ENCODE measurements at places on chromosomes 11 and 22.

DNA sequence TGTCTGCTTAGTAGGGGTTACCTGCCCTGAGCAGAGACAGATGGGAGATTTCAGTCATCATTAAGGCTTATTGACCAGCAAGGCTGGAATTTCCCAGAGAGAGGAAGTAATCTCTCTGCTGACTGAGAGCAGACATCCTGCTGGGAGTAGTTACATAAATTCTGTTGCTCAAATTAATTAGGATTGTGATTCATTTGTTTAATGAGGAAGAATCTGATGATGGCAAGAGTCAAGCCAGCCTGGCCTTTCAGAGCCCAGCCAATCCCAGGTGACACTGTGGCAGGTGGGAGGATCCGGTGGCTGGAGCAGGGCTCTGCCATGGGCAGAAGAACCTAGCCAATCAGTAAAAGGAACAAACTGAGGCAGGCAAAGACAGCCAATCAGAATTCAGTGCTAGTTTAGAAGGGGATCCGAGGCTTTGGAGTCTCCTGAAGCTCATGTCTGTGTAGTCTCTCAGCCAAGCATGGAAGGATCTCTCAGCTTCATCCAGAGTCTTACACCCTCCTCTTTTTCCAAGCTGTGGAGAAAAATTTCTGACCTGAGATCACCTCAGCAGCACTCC, 61.2 kb upstream of the CHST1 start:
- no peaks in the 10 kb centered on the region for H3K36me3 ChIP-seq
- peaks cover 10% of the 10 kb centered on the region for H3K4me1 ChIP-seq
- no peak overlapping the region for H3K4me3 ChIP-seq
- no peak for DNase-seq
- H3K27me3 ChIP-seq: no peaks in the 10 kb centered on the region
- no peak overlapping the region for H3K27ac ChIP-seq

- no peak for DNase-seq
- peak overlapping the region; percentile 62 for H3K4me3 ChIP-seq
- no peak overlapping the region for H3K27ac ChIP-seq
- peaks cover 2% of the 10 kb centered on the region for H3K27me3 ChIP-seq
- H3K36me3 ChIP-seq: no peaks in the 10 kb centered on the region
Observed at GRCh38 chr22:38793317-38793716, 626 bp downstream of the DNAL4 start.

DNA sequence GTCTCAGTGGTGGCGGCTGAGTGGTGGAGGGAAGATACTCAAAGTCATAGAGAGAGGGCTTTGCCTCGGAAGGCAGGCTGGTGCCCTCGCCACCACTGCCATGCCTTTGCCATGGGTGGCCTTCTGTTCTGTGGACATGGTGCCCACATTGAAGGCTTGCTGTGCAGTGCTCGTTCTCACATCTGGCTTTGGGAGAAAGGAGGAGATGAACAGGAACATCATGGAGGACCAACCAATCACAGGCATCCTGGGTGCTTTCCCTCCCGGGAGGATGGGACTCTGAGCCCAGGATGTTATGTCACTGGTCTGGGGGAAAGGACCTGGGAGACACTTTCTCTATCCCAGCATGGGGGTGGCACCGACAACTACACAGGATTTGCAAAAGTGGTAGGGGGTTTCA, 82.3 kb upstream of the NARS2 start:
- H3K27ac ChIP-seq: no peak overlapping the region
- no peaks in the 10 kb centered on the region for H3K27me3 ChIP-seq
- no peak for DNase-seq

DNA sequence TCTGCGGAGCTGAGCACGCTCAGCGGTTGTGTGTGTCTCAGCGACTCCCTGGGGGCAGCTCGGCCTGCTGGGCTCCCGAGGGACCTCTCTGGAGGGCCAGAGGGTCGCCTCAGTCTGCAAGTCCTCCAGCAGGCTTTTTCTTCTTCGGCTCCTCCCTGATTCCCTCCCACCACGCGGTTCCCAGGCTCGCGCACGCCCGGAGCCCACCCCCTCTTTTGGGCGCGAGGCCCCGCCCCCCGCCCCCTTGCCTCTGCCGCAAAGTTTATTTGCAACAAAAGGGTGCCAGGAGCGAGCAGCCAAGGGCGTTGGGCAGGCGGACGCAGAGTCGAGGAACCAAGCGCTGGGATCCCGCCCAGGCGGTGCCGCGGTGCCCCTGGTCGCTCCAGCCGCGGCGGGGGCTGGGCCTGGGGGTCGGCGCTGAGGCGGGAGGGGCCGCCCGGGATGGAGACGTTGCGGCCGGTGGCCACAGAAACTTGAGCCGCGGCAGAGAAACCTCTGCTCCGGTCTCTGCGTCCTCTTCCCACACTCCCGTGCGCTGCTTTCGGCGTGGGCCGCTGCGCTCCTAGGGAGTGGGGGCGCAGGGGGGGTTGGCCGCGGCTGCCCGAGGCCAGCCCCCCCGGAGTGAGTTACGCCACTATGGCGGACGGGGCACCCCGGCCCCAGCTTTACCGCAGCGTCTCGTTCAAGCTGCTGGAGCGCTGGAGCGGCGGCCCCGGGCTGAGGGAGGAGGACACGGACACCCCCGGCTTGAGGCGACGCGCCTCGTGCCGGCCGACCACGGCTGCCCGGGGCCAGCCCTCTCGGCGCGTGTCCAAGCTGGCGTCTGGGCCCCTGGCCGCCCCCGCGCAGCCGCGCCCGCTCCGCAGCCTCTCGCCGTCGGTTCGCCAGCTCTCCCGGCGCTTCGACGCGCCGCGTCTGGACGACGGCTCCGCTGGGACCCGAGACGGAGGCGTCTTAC, at the start of gene ARHGEF17:
Gene ARHGEF17, plus strand, starts transcription at position 274 of the 958 bp plus-strand sequence. Its CDS starts 363 bp downstream, at position 637.
- H3K27me3 ChIP-seq: peaks cover 41% of the 10 kb centered on the region
- H3K4me3 ChIP-seq: peak within 1 kb of the TSS; percentile 84
- DNase-seq: peak; percentile 87
- no peaks in the 10 kb centered on the region for H3K36me3 ChIP-seq
- H3K27ac ChIP-seq: 0 out of 2 replicates have a peak within 1 kb of the TSS, but pooled peaks have one; percentile 39

- no peak overlapping the region for H3K27ac ChIP-seq
- no peaks in the 10 kb centered on the region for H3K4me1 ChIP-seq
- no peaks in the 10 kb centered on the region for H3K36me3 ChIP-seq
- H3K4me3 ChIP-seq: no peak overlapping the region
- DNase-seq: no peak
- no peaks in the 10 kb centered on the region for H3K27me3 ChIP-seq
Observed at GRCh38 chr11:16297332-16297731, 59.0 kb downstream of the SOX6 start.

GRCh38 chr22:39989633-39990032, 5.1 kb upstream of the FAM83F start:
- H3K4me1 ChIP-seq: peaks cover 8% of the 10 kb centered on the region
- no peak for DNase-seq
- no peak overlapping the region for H3K27ac ChIP-seq
- no peaks in the 10 kb centered on the region for H3K36me3 ChIP-seq
- H3K27me3 ChIP-seq: peaks cover 11% of the 10 kb centered on the region

- no peak for DNase-seq
- H3K4me1 ChIP-seq: no peaks in the 10 kb centered on the region
- no peaks in the 10 kb centered on the region for H3K36me3 ChIP-seq
- H3K27me3 ChIP-seq: no peaks in the 10 kb centered on the region
- peak overlapping the region; percentile 20 for H3K27ac ChIP-seq
Observed at GRCh38 chr11:66920978-66921784, 37.0 kb downstream of the PC start.

GRCh38 chr22:46797355-46797754, 34.9 kb downstream of the TBC1D22A start:
- H3K4me1 ChIP-seq: no peaks in the 10 kb centered on the region
- no peak overlapping the region for H3K4me3 ChIP-seq
- DNase-seq: no peak
- no peak overlapping the region for H3K27ac ChIP-seq

GRCh38 chr11:1674173-1675131, 22.5 kb upstream of the KRTAP5-6 start:
- H3K36me3 ChIP-seq: no peaks in the 10 kb centered on the region
- no peak overlapping the region for H3K27ac ChIP-seq
- H3K27me3 ChIP-seq: no peaks in the 10 kb centered on the region
- no peak overlapping the region for H3K4me3 ChIP-seq
- H3K4me1 ChIP-seq: no peaks in the 10 kb centered on the region

DNA sequence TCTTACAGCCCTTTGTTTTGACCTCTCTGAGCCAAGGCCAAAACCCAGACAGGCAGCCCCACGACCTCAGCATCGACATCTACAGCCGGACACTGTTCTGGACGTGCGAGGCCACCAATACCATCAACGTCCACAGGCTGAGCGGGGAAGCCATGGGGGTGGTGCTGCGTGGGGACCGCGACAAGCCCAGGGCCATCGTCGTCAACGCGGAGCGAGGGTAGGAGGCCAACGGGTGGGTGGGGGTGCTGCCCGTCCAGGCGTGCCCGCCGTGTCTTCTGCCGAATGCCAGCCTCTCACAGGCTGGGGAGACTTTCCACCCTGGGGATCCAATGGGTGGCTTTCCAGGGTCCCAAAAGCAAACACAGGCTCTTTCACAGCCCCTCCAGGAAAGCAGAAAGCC, 37.1 kb upstream of the PPP6R3 start:
- peaks cover 6% of the 10 kb centered on the region for H3K36me3 ChIP-seq
- no peak overlapping the region for H3K4me3 ChIP-seq
- DNase-seq: no peak

- no peak for DNase-seq
- no peak overlapping the region for H3K27ac ChIP-seq
- no peak overlapping the region for H3K4me3 ChIP-seq
- no peaks in the 10 kb centered on the region for H3K4me1 ChIP-seq
- no peaks in the 10 kb centered on the region for H3K27me3 ChIP-seq
- peaks cover 2% of the 10 kb centered on the region for H3K36me3 ChIP-seq
Observed at GRCh38 chr11:73469401-73469800, 93.2 kb downstream of the RELT start.

DNA sequence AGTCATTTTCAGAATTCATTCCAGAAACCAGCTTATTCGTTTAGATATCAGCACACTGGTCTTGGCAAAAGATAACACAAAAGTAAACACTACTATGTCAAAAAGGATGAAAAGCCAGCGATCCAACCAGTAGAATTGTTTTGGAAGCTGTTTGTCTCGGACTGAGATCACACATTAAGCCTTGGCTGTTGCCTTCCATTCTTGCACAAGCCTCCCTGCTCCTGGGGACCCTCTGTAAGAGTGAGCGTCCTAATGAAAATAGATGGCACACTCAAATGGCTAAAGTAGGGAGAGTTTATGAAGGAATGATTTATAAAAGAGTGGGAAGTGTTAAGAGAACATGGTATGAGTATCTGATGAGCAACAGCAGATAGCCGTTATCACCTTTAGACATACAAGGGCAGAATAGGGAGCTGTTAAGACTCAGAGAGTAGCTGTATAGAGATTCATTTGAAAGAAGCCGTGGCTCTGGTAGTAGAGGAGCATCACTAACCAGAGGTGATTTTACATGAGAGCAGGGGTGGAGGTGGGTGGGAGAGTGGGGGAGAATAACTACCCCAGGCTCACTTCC, 25.2 kb downstream of the PDE3B start:
- H3K27me3 ChIP-seq: no peaks in the 10 kb centered on the region
- H3K4me1 ChIP-seq: no peaks in the 10 kb centered on the region
- no peak overlapping the region for H3K27ac ChIP-seq
- no peak for DNase-seq
- H3K4me3 ChIP-seq: no peak overlapping the region

DNA sequence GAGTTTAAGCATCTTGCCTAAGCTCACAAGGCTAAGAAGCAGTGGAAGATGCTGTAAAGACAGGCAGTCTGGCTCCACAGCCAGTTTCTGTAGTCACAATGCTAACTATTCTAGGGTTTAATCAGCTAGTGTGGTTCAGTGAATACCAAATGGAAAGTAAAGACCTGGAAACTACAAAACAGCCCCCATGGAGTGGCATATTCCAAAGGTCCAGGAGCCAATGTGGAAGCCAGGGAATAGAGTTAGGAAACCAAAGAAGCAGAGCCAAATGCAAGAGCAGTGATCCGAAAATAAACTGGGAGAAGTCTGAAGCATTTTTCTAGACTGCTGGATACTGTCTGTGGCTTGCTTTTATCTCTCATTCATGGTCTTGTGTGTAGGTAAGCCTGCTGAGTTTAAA, 731.2 kb upstream of the ANO5 start:
- no peak overlapping the region for H3K27ac ChIP-seq
- no peaks in the 10 kb centered on the region for H3K27me3 ChIP-seq
- H3K4me3 ChIP-seq: no peak overlapping the region
- DNase-seq: no peak

DNA sequence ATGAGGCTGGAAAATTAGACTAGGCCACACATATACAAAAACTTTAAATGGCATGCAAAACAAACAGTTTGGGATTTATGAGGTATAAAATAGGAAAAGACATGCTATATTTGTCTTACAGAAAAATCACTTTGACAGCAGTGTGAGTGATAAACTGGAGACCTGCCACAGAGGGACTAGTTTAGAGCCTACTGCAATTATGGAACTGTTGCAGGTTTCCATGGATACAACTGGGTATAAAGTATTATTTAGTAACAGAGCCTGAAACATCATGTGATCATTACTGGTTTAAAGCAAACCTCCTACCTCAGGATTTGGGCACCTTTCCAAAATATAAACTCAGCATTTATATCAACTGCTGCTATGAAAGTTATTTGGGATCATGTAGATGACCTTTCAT, 1032.5 kb downstream of the DLG2 start:
- no peaks in the 10 kb centered on the region for H3K4me1 ChIP-seq
- no peak overlapping the region for H3K27ac ChIP-seq
- no peak for DNase-seq
- H3K27me3 ChIP-seq: no peaks in the 10 kb centered on the region
- no peaks in the 10 kb centered on the region for H3K36me3 ChIP-seq

GRCh38 chr11:96023275-96023674, 99.4 kb upstream of the MTMR2 start:
- no peak overlapping the region for H3K4me3 ChIP-seq
- H3K27me3 ChIP-seq: no peaks in the 10 kb centered on the region
- DNase-seq: no peak
- no peaks in the 10 kb centered on the region for H3K36me3 ChIP-seq

GRCh38 chr22:46744581-46744980, 6.5 kb upstream of the CERK start:
- no peaks in the 10 kb centered on the region for H3K4me1 ChIP-seq
- H3K36me3 ChIP-seq: no peaks in the 10 kb centered on the region
- H3K4me3 ChIP-seq: no peak overlapping the region
- no peak overlapping the region for H3K27ac ChIP-seq
- no peaks in the 10 kb centered on the region for H3K27me3 ChIP-seq
- no peak for DNase-seq

DNA sequence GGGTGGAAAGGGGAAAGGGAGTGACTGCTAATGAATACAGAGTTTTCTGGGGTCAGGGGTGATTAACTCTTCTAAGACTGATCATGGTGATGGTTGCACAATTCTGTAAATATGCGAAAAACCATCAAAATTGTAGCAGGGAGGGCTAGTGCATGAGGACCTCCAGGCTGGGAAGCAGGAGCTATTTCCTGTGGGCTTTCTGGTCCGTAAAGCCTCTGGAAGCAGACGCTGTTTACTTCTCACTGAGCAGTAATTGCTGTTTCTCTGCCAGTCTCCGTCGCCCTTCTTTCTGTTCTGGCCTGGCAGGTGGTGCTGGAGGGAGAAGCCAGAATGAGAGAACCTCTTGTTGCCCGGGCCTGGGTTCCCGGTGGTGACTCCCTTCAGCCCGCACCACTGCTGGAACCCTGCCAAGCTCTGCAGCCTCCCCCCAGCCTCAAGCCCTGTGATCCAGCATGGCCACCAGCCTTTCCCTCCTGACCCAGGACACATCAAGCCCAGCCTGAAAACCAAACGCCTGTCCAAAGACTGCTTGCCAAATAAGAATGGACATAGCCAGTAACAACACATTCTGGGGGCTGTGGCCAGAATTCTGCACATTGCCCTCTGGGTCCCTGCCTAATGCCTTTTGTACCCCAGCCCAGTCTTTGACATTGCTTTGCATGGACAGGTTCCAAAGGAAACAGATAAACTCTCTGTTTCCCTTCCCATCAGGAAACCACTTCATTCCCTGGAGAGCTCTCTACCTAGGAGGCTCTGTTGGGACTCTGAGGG, 201.0 kb upstream of the NAV2 start:
- no peak overlapping the region for H3K27ac ChIP-seq
- no peaks in the 10 kb centered on the region for H3K27me3 ChIP-seq

Data from H1 (cell line).